Activated CD4-positive, alpha-beta T cell treated with anti-CD3 and anti-CD28 coated beads for 36 hours (primary cell): ENCODE measurements at places on chromosomes 7 and 10.
A peak's percentile ranks its signal among the peaks of the same experiment; 100 is the strongest.

GRCh38 chr7:138776166-138776833 lies 21.5 kb upstream of the TMEM213 start:
- no peaks in the 10 kb centered on the region for H3K4me1 ChIP-seq
- no peak overlapping the region for H3K27ac ChIP-seq
- DNase-seq, result no peak
- H3K4me3 ChIP-seq, result no peak overlapping the region

DNA sequence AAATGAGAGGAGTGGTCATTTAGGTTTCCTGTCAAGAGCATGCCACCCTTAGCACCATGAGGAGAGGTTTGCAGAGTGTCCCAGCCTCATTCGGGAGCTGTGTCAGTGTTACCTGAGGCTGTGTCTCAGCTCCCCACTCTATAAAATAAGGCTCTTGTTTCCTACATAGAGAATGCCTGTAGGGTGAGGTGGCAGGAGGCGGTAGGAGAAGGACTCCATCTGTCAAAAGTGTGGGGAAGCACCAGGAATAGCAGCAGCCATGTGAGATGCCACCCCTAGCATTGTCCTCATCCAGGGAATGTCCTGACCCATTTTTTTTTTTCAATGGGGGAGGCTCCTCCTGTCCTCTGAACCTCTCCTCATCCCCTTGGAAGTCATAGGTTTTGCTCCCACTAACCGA lies 451.2 kb downstream of the PLXNA4 start:
- no peak overlapping the region for H3K4me3 ChIP-seq
- no peaks in the 10 kb centered on the region for H3K4me1 ChIP-seq
- H3K27me3 ChIP-seq, result peaks cover 3% of the 10 kb centered on the region
- no peaks in the 10 kb centered on the region for H3K36me3 ChIP-seq
- DNase-seq, result no peak

DNA sequence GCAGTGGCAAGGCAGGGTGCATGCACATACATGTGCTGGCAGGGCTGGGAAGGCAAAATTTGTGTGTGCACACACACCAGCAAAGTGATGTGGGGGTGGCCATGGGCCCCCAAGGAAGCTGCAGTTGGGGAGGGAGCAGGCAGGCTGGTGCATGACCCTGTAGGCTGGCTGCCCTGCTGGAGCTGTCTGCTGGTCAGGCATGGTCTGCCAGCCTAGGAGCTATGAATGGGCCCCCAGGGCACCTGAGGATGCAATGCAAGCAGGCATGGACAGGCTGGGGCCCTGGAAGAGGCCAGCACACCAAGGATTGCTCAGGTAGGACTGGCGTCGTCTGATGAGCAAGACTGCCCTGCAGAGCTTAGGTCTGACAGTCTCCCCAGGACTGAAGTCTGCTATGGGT lies 18.2 kb upstream of the PPP1R3A start:
- H3K27ac ChIP-seq, result no peak overlapping the region
- no peak for DNase-seq
- H3K4me3 ChIP-seq, result no peak overlapping the region

DNA sequence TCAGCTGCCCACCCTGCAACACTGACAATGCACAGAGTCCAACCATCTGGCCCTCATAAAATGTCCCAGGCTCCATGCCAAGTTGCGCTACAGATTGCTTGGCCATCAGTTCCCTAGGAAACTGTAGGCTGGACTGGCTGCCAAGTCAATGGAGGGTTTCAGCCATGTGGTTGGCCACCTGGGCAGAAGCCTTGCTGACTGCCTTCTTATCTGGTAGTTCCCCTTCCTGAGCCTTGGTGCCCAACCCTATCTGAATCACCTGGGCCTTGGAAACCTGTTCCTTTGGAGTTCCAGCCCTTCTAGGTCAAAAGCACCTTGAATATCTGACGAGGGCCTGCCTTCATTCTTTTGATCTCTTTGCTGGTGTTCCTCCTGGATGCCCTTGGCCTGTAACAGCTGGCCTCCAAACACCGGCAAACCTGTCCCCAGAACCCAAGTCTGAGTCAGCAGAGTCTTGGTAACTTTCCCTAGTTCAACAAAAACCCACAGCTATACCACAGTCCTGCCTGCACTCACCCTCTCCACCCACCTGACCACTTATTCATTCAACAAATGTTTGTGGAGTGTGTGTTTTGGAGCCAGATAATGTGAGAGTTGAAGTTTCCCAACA lies 37.4 kb upstream of the KDM7A start:
- H3K4me1 ChIP-seq, result peaks cover 55% of the 10 kb centered on the region
- peak; percentile 49 for DNase-seq
- no peaks in the 10 kb centered on the region for H3K36me3 ChIP-seq
- peak overlapping the region; percentile 85 for H3K27ac ChIP-seq

DNA sequence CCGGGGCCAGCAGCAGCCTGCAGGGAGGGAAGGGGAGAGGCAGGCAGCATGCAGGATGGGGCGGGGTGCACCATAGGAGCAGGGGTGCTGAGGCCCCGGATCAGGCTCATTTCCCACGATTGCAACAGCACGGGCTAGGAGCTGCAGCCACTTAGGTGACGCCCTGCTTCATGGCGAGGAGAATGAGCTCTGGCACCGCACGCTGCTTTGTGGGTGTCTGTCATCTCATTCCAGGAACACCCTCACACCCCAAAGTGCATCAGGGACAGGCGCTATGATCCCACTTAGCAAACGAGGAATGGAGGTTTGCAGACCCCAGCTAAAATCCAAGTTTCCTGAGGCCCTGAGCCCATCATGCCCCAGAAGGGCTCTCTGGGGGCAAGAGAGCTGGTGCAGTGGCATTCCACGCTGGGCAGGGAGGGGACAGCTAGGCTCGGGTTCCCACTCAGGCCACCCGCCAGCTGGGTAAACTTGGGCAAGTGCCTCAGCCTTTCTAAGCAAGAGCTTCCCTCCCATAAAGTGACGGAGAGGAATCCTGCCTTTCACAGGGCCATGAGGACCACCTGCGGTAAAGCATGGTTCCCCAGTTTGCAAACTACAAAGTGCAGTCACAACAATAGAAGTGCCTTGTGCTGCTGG lies 9.3 kb downstream of the KCNH2 start:
- no peaks in the 10 kb centered on the region for H3K36me3 ChIP-seq
- no peak for DNase-seq
- H3K27me3 ChIP-seq, result no peaks in the 10 kb centered on the region
- H3K4me3 ChIP-seq, result no peak overlapping the region
- peaks cover 2% of the 10 kb centered on the region for H3K4me1 ChIP-seq
- no peak overlapping the region for H3K27ac ChIP-seq

GRCh38 chr10:109698086-109698485 lies 225.2 kb downstream of the XPNPEP1 start:
- no peak overlapping the region for H3K27ac ChIP-seq
- H3K27me3 ChIP-seq, result no peaks in the 10 kb centered on the region
- no peak overlapping the region for H3K4me3 ChIP-seq
- H3K36me3 ChIP-seq, result no peaks in the 10 kb centered on the region

DNA sequence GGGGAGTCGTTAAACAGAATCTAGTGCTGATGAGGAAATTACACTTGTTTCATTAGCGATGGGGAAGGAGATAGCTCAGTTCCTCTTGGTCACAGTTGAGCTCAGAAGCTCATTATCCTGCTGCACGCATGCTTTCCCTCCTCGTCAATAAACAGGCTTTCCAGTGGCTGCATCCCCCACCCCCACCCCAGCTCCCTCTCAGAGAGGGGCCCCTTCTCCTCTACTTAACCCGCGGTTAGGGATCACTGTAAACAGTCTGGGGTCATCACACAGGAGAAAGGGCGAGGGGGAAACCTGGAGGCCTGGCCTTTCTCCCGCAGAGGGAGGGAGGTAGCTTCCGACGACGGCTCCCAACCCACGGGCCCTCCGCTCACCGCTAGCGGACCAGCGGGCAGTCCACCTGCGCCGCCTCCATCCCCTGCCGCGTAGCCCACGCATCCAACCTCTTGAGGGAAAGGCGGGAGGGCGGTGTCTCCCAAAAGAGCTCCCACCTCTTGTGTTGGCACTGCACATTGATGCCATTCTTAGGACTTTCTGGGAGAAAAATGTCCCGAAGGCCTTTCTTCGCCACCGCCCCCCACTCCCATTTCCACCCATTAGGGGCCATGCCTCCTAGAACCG lies 80.8 kb downstream of the PAX2 start:
- H3K4me1 ChIP-seq, result peaks cover 24% of the 10 kb centered on the region
- H3K27me3 ChIP-seq, result peaks cover 63% of the 10 kb centered on the region
- no peak overlapping the region for H3K4me3 ChIP-seq
- H3K36me3 ChIP-seq, result peaks cover 2% of the 10 kb centered on the region
- DNase-seq, result no peak
- H3K27ac ChIP-seq, result no peak overlapping the region

DNA sequence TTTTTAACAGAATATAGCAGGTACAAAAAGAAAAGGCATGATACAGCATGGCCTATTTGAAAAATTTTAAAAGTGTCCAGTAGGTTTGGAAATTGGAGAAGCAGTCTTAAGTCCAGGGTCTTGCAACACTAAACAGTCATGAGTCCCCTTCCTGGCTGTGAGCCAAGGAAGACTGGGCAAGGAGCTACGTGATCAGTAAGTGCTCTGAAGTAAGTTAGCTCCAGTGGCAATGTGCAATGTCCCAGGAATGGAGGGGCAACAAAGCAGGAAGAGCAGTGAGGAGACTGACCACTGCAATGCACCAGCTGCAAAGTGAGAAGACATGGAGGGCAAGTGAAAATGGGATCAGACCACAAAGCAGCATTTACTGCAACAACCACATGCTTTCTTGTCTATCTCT lies 72.9 kb upstream of the GRID1 start:
- H3K27me3 ChIP-seq, result no peaks in the 10 kb centered on the region
- peaks cover 59% of the 10 kb centered on the region for H3K36me3 ChIP-seq
- no peak overlapping the region for H3K4me3 ChIP-seq

GRCh38 chr7:116957874-116958273 lies 4.6 kb downstream of the ST7 start:
- H3K27me3 ChIP-seq, result no peaks in the 10 kb centered on the region
- H3K4me3 ChIP-seq, result no peak overlapping the region
- peaks cover 33% of the 10 kb centered on the region for H3K4me1 ChIP-seq
- DNase-seq, result no peak

- no peak overlapping the region for H3K27ac ChIP-seq
Observed at GRCh38 chr10:118516716-118517115, 78.7 kb downstream of the PRLHR start.

DNA sequence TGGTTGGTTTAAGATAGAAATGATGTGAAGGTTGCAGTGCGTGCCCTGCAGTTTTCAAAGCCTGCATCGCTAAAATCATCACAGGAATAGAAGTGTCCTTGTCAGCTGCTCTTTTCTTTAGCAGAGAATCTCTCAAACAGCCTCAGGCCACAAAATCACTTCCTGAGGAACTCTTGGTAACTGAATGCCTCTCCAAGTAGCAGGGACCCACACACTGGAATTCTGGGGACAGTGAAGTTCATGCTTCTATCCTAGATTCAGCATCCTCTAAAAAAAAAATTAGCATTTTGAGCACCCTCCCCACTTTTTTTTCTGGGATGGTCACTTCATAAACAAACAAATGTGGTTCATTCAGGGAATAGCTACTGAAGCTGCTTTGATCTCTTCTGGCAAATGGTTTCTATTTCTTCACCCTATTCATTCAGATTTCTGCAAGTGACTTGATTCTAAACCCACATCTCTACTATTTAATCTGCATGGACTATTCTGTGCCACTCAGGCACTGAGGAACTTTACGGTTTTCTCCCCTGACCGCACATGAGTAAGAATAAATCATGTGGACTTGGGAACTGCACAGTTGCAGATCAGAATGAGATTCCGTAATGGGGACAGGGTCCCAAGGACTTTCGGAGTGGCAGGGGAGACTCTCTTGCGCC lies 306.9 kb downstream of the FRMD4A start:
- H3K4me3 ChIP-seq, result no peak overlapping the region
- H3K27me3 ChIP-seq, result peaks cover 6% of the 10 kb centered on the region
- peaks cover 3% of the 10 kb centered on the region for H3K36me3 ChIP-seq
- DNase-seq, result no peak

DNA sequence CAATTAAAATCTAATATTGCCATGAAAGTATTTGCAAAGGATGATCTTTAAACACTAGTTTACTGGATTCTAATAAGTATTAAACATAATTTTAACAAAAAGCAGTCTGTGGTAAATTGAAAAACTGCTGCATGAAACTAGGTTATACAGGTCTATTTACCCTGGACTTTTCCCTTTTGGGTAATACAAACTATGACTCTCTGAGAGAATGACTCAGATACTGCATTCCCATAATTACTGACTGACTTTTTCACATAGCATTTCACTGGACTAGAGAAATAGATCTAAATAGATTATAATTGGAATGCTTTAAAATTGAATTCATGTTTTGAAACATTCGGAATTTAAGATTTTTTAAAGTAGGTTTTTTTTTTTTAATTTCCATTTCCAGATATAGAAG lies 395.7 kb downstream of the THSD7A start:
- H3K4me3 ChIP-seq, result no peak overlapping the region
- no peak for DNase-seq
- no peaks in the 10 kb centered on the region for H3K27me3 ChIP-seq
- H3K36me3 ChIP-seq, result no peaks in the 10 kb centered on the region

GRCh38 chr7:74235518-74236268 lies 18.5 kb downstream of the RFC2 start:
- H3K27me3 ChIP-seq, result no peaks in the 10 kb centered on the region
- no peak overlapping the region for H3K4me3 ChIP-seq
- no peak overlapping the region for H3K27ac ChIP-seq
- DNase-seq, result no peak
- no peaks in the 10 kb centered on the region for H3K4me1 ChIP-seq

- peaks cover 19% of the 10 kb centered on the region for H3K4me1 ChIP-seq
- no peaks in the 10 kb centered on the region for H3K27me3 ChIP-seq
- H3K4me3 ChIP-seq, result no peak overlapping the region
- no peak for DNase-seq
Observed at GRCh38 chr10:91816981-91817380, 18.8 kb downstream of the TNKS2 start.

DNA sequence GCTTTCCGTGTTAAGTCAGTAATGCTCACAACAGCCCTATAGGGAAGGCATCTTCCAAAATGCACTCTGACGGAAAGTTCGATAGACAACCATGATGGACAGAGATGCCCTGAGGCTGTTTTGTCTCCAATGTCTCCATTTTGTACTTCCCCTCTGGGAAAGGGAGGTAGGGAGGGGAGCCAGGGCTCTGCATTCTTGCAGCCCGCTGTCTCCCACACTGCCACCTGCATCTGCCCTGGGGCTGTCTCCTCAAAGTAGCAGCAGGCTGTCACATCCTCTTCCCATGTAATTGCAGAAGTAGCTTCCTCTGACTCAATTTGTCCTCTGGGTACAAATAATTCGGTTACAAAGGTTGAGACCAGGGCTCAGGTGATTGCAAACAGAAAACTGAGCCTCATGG lies 131.4 kb downstream of the GPAM start:
- H3K4me1 ChIP-seq, result no peaks in the 10 kb centered on the region
- no peak overlapping the region for H3K27ac ChIP-seq
- no peak for DNase-seq
- H3K27me3 ChIP-seq, result peaks cover 2% of the 10 kb centered on the region

DNA sequence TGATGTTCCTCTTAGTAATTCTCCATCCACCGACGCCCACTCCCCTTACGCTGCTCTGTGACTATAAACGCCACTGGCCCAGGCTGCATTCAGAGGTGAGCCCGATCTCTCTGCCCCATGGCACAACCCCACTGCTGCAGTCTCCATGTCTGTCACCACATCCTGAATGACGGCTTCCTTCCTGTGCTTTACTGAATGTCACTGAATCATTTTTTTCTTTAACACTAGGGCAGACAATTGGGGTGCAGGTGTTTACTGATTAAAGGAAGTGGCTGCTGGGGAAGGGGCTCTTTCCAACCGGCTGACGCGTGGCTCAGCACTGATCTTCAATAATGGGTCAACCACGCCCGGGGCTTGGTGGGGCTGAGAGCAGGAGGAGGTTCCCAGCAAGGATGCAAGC lies 208.3 kb downstream of the USP6NL start:
- peaks cover 64% of the 10 kb centered on the region for H3K4me1 ChIP-seq
- H3K36me3 ChIP-seq, result peaks cover 10% of the 10 kb centered on the region
- peak; percentile 83 for DNase-seq
- H3K27me3 ChIP-seq, result no peaks in the 10 kb centered on the region
- H3K27ac ChIP-seq, result peak overlapping the region; percentile 90

- H3K27ac ChIP-seq, result no peak overlapping the region
- H3K27me3 ChIP-seq, result peaks cover 3% of the 10 kb centered on the region
- no peaks in the 10 kb centered on the region for H3K36me3 ChIP-seq
- H3K4me3 ChIP-seq, result no peak overlapping the region
Observed at GRCh38 chr7:36128448-36129047, 24.5 kb upstream of the EEPD1 start.
